HCT116 (cell line): ENCODE measurements at places on chromosomes 11 and 22. TPM values are rescaled to one million over a fixed set of nuclear protein-coding genes. Genes with fewer than 3 reads are reported as not detected.
A peak's percentile ranks its signal among the peaks of the same experiment; 100 is the strongest.

DNA sequence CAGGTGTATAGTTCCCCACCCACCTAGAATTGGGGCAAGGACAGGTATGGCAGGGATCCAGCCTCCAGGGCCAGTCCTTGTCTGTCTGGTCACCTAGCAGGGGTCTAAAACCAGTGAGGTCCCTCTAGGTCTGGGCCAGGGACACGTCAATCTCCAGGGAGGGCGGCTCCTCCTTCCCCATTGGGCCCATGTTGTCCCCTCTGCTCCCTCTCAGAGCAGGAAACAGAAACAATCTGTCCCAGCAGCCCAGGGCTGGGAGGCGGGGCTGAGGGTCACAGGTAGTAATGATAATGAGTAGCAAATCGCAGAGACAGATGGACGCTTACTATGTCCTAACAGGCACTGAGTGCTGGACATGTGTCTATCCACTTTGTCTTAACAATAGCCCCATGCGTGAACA is 22.8 kb upstream of the SYT7 start:
- no peaks in the 10 kb centered on the region for H3K36me3 ChIP-seq
- no peaks in the 10 kb centered on the region for H3K27me3 ChIP-seq
- peak overlapping the region; percentile 25; the same call in 1 of the 2 replicates for H3K27ac ChIP-seq
- no peak for DNase-seq
- H3K4me1 ChIP-seq, result peaks cover 19% of the 10 kb centered on the region

- H3K4me1 ChIP-seq, result peaks cover 28% of the 10 kb centered on the region
- H3K36me3 ChIP-seq, result 0 out of 2 replicates have a peak, but pooled peaks cover 3% of the 10 kb centered on the region
- H3K4me3 ChIP-seq, result no peak overlapping the region
- DNase-seq, result peak; percentile 89
- no peaks in the 10 kb centered on the region for H3K27me3 ChIP-seq
These were observed 75.7 kb downstream of the DEPDC5 start for GRCh38 chr22:31829505-31829904.

DNA sequence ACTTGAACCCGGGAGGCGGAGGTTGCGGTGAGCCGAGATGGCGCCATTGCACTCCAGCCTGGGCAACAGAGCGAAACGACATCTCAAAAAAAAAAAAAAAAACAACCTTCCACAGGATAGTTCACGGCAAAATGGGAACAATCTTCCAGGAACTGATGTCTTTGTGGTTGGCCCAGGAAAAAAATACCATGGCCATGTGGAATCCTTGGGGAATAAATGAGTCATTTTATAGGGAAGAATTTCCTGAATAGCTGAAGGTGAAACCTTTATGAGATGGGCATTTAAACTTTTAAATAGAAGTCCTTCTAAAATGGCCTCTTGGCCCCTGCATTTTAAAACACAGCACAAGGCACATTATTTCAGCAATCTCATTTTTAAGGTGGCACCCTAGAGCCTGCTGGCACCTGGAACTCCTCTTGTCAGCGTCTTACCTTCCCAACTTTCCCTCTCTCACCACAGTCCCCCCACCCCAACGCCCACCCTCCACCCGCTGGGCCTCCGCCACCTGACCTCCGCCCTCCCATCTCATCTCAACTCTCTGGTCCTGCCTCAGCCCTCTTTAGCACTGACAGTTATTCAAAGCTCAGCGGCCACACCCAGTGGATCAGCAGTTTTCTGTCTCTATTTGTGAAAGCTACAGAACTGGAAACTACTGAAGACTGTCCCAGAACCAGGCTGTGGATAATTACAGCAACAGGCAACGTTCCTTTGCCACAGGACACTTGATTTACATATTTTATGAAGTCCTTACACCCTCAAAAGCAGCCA is 43.1 kb downstream of the SCGB1A1 start:
- no peak overlapping the region for H3K4me3 ChIP-seq
- H3K27me3 ChIP-seq, result no peaks in the 10 kb centered on the region
- no peak for DNase-seq
- H3K4me1 ChIP-seq, result peaks cover 13% of the 10 kb centered on the region
- H3K36me3 ChIP-seq, result no peaks in the 10 kb centered on the region

CFL1 gene
- 1,270 TPM for total RNA-seq

CBY1 gene
- total RNA-seq, result 27.6 TPM

DNA sequence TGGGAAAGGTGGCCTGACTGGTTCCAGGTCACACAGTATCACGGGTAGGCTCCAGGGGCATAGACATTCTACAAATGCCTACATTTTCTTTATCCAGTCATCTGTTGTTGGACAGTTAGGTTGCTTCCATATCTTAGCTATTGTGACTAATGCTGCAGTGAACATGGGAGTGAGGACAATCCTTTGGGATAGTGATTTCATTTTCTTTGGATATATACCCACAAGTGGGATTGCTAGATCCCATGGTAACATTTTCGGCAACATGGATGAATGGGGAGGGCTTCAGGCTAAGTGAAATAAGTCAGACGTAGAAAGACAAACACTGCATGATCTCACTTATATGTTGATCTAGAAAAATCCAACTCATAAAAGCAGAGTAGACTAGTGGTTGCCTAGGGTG is 744.3 kb downstream of the NTM start:
- H3K36me3 ChIP-seq, result no peaks in the 10 kb centered on the region
- DNase-seq, result no peak
- no peaks in the 10 kb centered on the region for H3K4me1 ChIP-seq
- H3K27me3 ChIP-seq, result no peaks in the 10 kb centered on the region

NUP160 gene
- total RNA-seq, result 53.8 TPM

CARD10 gene
- 32.0 TPM for total RNA-seq

DNA sequence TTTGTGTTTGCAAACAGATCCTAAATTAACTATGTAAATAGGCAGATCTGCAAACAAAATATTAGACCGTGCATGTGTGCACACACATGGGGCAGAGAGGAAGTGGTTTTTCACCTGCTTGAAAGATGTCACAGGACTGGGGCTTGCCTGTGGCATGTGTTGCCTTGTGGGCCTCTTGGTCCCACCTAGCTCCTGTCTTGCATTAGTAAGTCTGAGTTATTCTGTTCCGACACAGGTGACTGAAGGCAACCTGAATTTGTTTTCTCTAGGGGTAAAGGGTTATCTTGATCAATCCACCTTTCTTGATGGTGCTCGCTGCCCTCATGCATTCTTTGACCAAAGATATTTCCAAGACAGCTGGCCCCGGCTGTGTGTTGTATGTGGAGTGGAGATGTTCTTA is 667.5 kb downstream of the NTM start:
- H3K4me3 ChIP-seq, result no peak overlapping the region
- no peak for DNase-seq
- no peak overlapping the region for H3K27ac ChIP-seq
- H3K4me1 ChIP-seq, result no peaks in the 10 kb centered on the region
- H3K36me3 ChIP-seq, result no peaks in the 10 kb centered on the region
- no peaks in the 10 kb centered on the region for H3K27me3 ChIP-seq

- H3K4me3 ChIP-seq, result no peak overlapping the region
- no peak overlapping the region for H3K27ac ChIP-seq
- no peak for DNase-seq
These were observed 21.2 kb downstream of the FAT3 start for GRCh38 chr11:92245700-92246271.

DNA sequence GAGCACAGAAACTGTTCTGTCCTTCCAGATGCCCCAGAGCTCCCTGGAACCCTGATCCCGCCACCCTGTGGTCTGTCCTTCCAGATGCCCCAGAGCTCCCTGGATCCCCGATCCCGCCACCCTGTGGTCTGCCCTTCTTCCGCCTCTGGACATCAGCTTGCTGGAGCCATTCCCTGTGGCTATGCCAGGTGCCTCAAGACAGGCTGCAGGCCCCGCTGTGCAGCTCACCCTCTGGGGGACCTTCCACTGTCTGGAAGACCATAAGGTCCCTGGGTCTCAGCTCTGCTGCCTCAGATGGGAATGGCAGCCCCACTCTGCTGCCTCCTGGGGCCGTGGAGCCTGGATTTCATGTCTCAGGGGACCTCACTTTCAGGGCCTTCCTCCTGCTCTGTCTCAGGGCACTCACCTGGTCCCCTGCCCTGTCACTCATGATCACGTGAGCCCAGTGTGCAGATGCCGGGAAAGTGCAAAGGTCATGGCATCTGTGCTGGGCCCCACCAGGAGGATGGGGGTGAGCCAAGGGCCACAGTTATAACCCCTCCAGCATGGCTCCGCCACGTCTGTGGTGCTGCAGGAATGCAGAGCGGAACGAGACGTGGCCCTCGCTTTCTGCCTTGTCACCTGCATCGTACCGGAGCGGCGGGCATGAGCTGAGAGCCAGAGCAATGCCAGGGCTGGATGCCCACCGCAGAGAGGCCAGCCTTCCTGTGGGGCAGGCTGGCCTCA is 1520.7 kb downstream of the BRD1 start:
- H3K36me3 ChIP-seq, result no peaks in the 10 kb centered on the region
- no peak overlapping the region for H3K27ac ChIP-seq
- H3K4me3 ChIP-seq, result no peak overlapping the region
- no peak for DNase-seq

DDT gene
- 217 TPM for total RNA-seq

NRIP3 gene
- total RNA-seq, result 0.15 TPM

DNA sequence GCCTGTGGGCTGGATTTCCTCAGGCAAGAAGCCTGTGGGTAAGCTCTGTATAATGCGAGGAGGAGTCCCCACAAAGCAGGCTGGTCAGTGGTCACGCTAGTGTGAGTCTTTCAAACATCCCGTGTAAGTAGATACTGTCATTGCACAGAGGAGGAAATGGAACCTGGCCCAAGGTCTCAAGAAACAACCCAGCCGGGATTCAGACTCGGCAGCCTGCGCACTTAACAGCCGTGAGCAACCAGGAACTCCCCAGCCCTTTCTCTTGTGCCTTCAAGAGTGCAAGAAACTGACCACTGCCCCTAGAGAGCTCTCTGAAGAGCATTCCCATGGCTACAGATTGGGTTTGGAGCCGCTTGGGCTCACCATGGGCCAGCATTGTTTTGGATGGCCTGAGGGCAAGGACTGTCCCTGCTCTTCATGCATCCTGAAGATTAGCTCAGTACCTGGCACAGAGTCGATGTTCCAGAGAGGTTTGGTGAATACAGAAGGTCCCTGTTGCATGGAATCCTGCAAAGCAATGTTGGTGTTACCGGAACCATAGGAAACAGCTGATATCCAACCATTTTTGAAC is 6.0 kb downstream of the MPST start:
- DNase-seq, result no peak
- H3K4me1 ChIP-seq, result peaks cover 9% of the 10 kb centered on the region; the same call in 1 of the 2 replicates
- H3K27me3 ChIP-seq, result no peaks in the 10 kb centered on the region
- no peak overlapping the region for H3K27ac ChIP-seq
- H3K36me3 ChIP-seq, result peaks cover 8% of the 10 kb centered on the region

DNA sequence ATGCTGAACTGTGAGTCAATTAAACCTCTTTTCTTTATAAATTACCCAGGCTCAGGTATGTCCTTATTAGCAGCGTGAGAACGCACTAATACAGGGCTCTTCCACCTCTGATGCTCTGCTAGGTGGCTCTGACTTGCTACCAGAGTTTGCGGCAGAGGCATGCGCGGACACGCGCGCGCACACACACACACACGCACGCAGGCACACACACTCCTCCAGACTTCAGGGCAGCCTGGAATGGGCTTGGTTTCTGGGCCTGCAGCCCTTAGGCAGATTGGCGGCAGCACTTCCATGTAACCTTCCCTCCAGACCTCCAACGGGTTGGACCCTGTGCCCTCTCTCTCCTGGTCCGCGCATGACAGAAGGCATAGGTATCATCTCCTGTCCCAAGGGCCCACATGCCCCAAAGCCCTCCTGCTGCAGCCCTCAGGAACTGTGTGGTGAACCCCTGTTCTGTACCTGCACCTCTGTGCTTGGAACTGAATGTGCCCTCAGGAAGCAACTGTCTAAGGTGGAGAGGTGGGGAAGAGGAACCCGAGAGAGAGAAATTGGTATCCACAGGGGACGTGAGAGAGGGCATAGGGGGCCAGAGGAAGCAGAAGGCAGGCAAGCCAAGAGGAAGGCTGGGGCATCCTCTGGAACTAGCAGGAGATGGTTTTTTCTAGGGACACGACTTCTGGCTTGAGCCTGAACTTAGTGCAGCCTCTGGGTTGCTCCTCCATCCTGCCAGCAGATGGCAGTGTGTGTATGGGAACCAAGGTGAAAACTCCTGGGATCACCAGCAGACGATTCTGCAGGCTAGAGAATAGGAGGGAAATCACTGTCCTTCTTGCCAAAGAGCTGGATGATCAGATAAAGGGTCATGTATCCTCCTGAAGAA is 23.4 kb upstream of the RIC3 start:
- no peaks in the 10 kb centered on the region for H3K36me3 ChIP-seq
- no peak overlapping the region for H3K27ac ChIP-seq
- H3K27me3 ChIP-seq, result peaks cover 14% of the 10 kb centered on the region; the same call in 1 of the 2 replicates
- no peaks in the 10 kb centered on the region for H3K4me1 ChIP-seq

DNA sequence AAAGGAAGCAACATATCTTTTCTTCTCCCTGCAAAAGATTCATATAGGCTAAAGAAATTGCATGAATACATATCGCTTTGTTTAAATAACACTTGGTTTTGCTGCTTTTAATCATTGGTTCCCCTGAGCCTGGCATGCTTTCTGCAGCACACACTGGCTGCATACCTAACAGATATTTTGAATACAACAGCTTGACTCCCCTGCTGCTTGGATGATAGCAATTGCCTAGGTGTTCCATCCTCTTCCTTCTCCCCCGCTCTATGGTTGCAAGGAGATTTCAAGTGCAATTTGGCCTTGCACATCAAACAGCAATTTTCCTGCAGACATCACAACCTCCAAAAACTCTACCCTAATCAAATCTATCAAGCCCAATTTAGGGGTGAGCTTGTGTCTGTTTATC is 430.0 kb downstream of the NTM start:
- H3K27ac ChIP-seq, result no peak overlapping the region
- no peaks in the 10 kb centered on the region for H3K27me3 ChIP-seq
- DNase-seq, result no peak
- no peaks in the 10 kb centered on the region for H3K36me3 ChIP-seq

CXCR5 gene
- not detected for total RNA-seq

DNA sequence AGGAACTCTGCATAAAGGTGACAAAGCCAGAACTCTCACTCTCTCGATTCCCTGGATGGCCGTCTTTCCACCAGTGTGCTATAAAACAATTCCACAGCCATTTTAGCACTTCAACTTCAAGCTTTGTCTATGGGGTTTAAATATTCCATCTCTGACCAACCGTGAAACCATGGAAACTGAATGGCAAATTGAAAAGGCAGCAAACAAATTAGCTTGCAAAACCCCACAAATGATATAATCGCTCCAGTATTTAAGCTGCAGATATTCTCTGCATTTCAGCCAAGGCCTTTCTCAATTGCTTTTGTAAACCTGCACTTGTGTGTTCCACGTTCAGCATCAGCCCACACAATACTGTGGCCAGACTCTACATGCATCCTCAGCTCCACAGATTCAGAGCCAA is 131.7 kb upstream of the ISX start:
- H3K27me3 ChIP-seq, result peaks cover 11% of the 10 kb centered on the region; the same call in 1 of the 2 replicates
- no peaks in the 10 kb centered on the region for H3K4me1 ChIP-seq
- no peaks in the 10 kb centered on the region for H3K36me3 ChIP-seq
- no peak overlapping the region for H3K27ac ChIP-seq
- no peak for DNase-seq

- peak overlapping the region; percentile 50 for H3K4me3 ChIP-seq
- DNase-seq, result peak; percentile 16
- H3K4me1 ChIP-seq, result peaks cover 22% of the 10 kb centered on the region; the same call in 1 of the 2 replicates
- H3K27me3 ChIP-seq, result no peaks in the 10 kb centered on the region
- H3K27ac ChIP-seq, result peak overlapping the region; percentile 58
- no peaks in the 10 kb centered on the region for H3K36me3 ChIP-seq
These were observed 30.0 kb upstream of the WNT11 start for GRCh38 chr11:76236092-76236999.

FAM227A gene
- 3.9 TPM for total RNA-seq

FZD4 gene
- total RNA-seq, result 4.4 TPM
